ENCODE measurements at places on chromosomes 4 and X.
A peak's percentile ranks its signal among the peaks of the same experiment; 100 is the strongest.

- DNase-seq: no peak
These were observed 230.6 kb downstream of the PCDH7 start for GRCh38 chr4:30950737-30951136.

DNA sequence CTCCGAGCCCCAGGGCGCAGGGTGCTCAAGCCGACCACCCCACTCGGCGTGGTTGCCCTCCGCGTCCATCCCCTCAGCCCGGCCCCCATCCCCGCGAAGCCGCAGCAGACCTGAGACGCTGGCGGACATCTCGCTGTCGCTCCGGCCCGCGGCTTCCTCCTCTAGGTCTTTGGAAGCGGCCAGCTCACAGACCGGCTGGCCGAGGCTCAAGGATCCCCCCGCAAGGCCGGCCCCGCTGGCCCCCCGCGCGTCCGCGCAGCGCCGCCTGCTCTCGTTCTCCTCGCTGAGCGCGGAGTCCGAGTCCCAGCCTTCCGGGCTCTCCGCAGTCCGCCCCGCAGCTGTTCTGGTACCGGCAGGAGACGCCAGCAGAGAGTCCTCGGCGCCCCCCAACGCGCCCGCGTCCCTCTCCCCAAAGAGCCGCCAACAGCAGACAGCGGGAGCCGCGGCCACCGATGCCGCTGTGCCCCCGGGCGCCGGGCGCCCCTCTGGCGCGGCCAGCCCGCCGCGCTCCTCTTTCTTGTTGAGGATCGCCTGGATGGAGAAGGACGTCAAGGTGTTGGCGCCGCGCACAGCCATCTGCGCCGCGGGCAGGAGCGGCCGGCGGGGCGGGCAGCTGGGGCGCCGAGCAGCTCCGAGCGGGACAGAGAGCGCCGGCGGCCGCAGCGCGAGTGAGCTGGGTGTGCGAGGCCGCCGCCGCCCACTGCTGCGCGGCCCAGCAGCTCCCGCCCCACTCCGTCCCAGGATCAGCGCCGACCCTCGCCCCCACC, at the start of gene NKX3-2:
TSS of gene NKX3-2 (minus strand) at position 670 of the 767 bp plus-strand sequence. CDS start at position 576, 94 bp downstream.
- no peak for DNase-seq

- no peak for DNase-seq
These were observed 33.7 kb upstream of the USP51 start for GRCh38 chrX:55523356-55523755.

GRCh38 chrX:84186603-84187532, 1.1 kb downstream of the RPS6KA6 start:
- DNase-seq: no peak

GRCh38 chrX:107823456-107823855, 2.2 kb upstream of the MID2 start:
- DNase-seq: no peak

DNA sequence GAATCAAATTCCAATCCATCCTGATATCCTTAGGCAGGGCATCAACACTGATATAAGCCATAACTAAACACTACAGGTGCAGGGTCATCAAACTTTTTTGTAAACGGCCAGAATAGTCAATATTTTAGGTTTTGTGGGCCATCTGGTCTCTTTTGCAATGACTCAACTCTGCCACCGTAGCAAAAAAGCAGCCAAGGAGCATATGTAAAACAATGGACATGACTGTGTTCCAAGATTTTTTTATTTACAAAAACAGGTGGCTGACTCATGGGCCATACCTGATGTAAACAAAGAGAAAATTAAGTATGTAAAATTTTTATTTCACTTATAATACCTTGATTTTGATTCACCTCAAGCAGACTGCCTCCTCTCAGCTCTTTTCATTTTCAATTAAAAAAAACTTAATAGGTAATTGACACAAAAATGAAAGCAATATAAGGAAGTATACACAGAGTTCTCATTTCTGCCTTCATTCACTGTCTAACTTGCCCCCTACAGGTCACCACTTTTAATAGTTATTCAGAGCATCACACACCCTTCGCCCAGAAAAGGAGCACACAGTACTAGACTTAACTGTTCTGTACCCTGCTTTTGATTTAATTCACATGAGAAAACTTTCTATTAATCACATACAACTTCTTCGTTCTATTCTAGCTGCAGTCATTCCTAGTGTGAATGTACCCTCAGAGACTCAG, 35.3 kb upstream of the GPM6B start:
- DNase-seq: no peak

DNA sequence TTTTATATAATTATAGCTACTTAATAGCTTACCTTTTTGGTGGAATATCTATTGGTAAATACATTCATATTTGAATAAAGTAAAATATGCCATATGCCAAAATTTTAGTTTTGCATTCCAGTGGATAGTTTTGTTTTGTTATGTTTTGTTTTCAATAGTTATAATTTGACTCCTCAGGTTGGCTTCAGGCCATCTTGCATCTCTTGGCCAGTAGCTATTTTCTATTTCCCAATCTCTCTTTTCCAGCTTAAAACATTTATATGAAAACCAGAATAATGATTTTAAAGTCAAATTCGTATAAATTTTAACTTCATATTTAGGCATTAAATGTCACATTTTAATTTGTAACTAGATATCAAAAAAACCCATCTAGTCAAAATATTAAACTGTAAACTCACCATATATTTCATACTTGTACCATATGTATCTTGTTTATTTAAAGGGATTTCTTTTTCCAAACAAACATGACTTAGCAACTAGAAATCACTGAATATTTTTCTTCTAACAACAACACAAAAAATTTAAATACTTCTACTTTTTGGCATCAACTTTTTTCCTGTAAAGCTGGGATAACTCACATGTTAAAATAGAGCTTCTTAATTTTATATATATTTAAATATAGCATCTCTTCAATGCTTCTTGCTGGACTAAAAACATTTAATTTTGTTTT, 1209.6 kb downstream of the PCDH7 start:
- DNase-seq: no peak

- DNase-seq: no peak
These were observed 215.5 kb upstream of the CNKSR2 start for GRCh38 chrX:21158678-21159077.

DNA sequence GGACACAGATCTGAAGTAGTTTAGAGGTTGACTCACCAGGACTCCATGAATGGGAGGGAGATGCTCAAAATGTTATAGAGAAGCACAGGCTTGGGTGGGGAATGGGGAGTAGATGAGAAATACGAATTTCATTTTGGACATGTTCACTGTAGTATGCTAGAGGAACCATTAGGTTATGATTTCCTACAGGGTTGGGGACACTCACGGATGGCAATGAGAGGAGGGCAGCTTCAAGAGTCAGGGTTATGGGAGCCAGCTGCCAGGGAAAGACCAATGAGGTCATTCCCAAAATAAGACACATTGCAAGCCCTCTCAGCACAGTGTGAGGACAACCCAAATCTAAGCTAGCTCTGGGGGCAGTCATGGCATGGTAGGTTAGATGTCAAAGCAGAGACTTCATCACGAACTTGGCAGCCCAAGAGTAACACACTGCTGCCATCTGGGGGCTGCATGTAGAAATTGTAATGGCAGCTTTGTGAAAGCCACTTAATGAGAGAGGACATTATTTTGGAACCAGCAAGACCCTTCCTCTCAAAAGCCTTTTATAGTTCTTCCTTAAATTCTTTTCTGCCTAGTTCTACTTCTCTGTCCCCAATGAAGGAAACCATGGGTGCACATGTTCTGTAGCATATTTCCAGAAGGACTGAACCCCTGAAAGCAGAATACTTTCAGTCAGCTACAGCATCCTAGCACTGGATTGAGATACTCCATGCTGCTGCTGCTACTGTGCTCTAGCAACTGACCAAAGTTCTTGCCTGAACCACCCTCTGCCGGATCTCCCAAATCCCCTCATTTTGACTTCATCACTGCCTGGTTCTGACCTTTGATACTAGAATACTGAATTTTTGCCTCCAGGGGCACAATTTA, 16.2 kb upstream of the ZCCHC12 start:
- no peak for DNase-seq

- no peak for DNase-seq
These were observed 7.0 kb downstream of the TACC3 start for GRCh38 chr4:1728061-1728980.

- no peak for DNase-seq
These were observed 50.2 kb downstream of the RPGR start for GRCh38 chrX:38277136-38277535.

DNA sequence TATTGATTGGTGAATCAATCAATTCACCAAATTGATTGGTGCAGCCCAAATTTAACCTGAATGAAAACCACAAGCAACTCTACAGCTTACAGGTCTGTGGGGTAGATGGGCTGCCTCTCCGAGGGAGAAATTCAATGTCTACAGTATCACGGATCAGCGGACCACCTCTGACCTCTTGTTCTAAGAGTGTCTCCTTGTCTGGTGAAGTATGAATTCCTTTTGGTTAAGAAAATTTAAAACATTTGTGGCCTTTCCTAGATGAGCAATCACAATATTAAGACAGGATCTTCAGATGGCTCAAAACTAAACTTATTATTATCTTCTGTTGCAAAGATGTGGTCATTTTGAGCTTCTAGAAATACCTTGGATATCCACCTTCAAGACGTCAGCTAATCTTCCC, 153.3 kb downstream of the IL15 start:
- DNase-seq: no peak

DNA sequence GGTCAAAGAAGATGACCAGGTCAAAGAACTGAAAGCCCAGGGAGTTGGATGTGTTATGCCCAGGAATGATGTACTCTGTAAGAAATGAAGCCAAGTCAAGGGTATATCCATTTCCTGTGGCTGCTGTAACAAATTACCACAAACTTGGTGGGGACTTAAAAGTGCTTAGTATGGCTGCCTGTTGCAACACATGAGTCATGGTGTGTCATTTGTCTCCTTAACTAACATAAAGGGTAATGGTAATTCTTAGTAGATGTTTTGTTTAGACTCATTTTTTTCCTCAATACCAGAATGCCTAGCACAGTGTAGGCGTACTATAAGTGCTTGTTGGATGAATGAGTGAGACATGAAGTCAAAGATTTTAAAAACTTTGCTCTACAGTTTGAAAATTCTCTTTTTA, 45.7 kb downstream of the SYTL5 start:
- DNase-seq: no peak

DNA sequence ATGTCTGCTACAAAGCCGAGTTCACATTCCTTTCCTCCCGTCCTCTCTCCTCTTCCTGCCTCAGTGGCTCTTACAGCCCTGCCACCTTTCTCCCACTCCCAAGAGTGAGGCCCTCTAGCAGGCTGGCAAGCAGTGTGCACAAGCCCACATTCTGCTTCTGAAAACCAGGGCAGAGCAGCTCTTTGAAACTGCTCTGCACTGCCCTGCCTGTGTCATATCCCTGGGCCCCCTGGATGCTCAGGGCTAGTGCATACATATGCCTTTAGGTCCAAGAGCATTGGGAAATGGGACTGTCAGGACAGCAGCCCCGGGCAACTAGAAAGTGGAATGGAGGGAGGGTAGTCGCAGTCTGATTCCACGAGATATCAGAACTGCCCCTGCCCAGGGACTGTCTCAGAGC, 42.4 kb downstream of the CNGA2 start:
- DNase-seq: no peak

DNA sequence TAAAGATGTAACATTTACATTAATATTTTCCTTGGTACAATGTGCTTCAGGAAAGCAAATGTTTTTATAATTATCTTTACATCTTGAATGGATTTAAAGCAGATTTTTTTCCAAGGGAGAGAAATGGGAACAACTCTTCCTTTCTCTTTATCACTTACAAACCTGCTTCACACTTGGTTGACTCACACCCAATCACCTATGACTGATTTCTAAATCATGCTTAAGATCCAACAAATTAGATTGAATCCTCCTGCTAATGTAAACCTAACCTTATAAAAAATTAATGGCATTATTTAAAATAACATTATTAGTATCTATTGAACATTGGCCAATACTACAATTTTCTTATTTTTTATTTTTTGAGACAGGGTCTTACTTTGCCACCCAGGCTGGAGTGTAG, 127.1 kb downstream of the INPP4B start:
- DNase-seq: no peak

DNA sequence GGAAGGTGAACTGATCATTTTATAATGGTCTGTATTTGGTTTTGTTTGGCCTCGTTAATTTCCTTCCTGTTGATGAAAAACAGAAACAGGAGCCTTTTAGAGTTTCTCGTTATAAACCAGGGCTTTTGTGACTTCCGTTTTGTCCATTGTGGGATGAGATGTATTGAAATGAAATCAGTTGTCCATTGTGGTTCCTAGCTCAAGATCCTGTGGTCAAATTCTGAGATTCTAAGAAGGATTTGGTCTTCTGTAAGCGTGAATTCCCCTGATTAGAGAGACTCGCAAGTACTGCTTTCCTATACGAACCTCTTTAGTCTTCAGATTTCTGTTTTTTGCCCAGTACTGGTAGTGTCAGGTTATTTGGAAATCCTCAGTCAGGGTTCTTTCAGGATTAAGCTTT, 101.7 kb downstream of the RAPGEF2 start:
- DNase-seq: no peak

DNA sequence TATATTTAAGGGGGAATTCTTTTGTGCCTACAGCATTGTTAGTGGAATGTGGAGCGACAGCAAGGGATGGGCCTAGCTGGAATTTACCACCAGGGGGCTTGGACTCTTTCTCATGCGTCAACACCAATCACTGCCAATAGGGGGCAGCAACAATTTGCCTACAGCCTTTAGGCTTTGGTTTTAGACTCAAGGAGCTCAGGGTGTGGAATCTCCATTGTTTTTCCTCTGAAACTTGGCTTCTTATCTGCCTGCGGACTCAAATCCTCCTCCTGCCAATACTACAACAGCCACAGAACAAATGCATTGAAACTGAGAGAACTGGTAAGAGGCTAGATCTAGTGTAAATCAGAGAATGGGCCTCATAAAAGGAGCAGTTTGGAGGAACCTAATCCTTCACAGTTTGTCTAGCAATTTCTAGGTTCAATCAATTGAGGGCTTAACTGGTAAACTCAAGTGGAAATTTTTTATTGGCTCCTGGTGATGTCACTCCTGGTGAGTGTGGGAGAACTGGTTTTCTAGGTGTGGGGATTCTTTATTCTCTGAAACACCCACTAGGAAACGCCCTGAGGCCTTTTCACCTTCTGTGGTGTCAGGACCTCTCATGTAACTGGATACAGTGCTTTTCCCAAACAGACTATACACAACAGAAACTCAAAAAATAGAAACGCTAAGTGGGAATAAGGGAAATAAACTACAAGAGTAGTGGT, 27.9 kb upstream of the TMSB4X start:
- DNase-seq: no peak

DNA sequence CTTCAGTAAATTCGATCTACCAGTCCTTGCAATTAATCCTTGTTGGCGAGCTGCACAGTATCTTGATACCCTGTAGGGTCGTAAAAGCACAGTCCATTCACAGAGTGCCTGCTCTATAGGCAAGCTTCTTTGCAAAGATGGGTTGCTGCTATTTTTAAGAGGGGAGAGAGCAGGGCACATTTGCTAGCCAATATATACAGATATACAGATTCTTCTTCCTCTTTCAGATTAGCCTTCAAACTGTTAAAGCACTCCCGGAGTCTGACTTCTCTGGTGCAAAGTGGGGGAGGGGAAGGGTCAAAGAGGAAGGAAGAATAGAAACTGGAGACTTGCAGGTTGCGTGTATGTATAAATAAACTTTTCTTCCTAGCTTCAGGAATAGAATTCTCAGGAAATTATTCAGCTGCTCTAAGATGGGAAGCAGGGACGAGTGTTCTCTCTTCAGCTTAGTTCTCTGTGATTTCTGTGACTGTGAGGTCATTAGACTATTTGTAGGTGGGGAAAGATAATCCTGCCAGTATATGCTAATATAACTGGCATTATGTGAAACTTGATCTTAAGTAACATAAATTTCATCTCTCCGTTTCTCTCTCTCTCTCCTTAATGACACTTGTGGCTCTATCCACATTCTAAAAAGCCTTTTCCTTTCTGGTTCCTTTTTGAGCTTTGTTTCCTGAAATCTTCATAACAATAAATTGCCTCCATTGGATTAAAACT, at the start of gene CYSLTR1:
TSS of gene CYSLTR1 (minus strand) at position 242 of the 717 bp plus-strand sequence. CDS start 53,865 bp downstream, outside the sequence.
- DNase-seq: peak; percentile 7

GRCh38 chr4:48483777-48484493, 792 bp downstream of the SLC10A4 start:
- DNase-seq: no peak

Data from SIG-M5 (cell line).